ENCODE measurements at places on chromosomes 3 and 15. TPM values are rescaled to one million over a fixed set of nuclear protein-coding genes. Genes with fewer than 3 reads are reported as not detected.

CLRN1 gene
- total RNA-seq: not detected

RTF1 gene
- 40.5 TPM for total RNA-seq

SI gene
- not detected for total RNA-seq

PML gene
- total RNA-seq: 23.1 TPM

FEZF2 gene
- total RNA-seq: not detected

LRTM1 gene
- not detected for total RNA-seq

SENP8 gene
- total RNA-seq: 0.21 TPM

SLC49A4 gene
- total RNA-seq: 27.5 TPM

CFAP91 gene
- total RNA-seq: 0.21 TPM

HDAC11 gene
- total RNA-seq: 2.3 TPM

ZNF106 gene
- total RNA-seq: 70.6 TPM

PROS1 gene
- 6.8 TPM for total RNA-seq

AHSG gene
- total RNA-seq: not detected

BFSP2 gene
- total RNA-seq: not detected

CPEB1 gene
- total RNA-seq: not detected

KATNBL1 gene
- 12.0 TPM for total RNA-seq

ITGA11 gene
- under 0.01 TPM for total RNA-seq

HESX1 gene
- total RNA-seq: 0.52 TPM

ADGRG7 gene
- total RNA-seq: not detected

IQCH gene
- 0.42 TPM for total RNA-seq

SCN11A gene
- under 0.01 TPM for total RNA-seq

GABRR3 gene
- total RNA-seq: under 0.01 TPM

LMLN gene
- total RNA-seq: 3.4 TPM

EBLN2 gene
- total RNA-seq: 18.8 TPM

ROPN1 gene
- total RNA-seq: not detected

GOLGA8S gene
- total RNA-seq: 0.10 TPM

PIGZ gene
- total RNA-seq: 1.0 TPM

C15orf62 gene
- total RNA-seq: 0.73 TPM

KLHL24 gene
- total RNA-seq: 242 TPM

GNAT1 gene
- not detected for total RNA-seq

RARB gene
- total RNA-seq: not detected

UCN2 gene
- 0.10 TPM for total RNA-seq

C3orf85 gene
- not detected for total RNA-seq

ATP8B4 gene
- total RNA-seq: 8.2 TPM
